ENCODE measurements at places on chromosomes 3 and 15. TPM values are rescaled to one million over a fixed set of nuclear protein-coding genes. Genes with fewer than 3 reads are reported as not detected.

GRCh38 chr3:84209474-84209873 lies 749.3 kb upstream of the CADM2 start:
- H3K36me3 ChIP-seq: no peaks in the 10 kb centered on the region
- no peaks in the 10 kb centered on the region for H3K4me1 ChIP-seq
- no peak for DNase-seq

DNA sequence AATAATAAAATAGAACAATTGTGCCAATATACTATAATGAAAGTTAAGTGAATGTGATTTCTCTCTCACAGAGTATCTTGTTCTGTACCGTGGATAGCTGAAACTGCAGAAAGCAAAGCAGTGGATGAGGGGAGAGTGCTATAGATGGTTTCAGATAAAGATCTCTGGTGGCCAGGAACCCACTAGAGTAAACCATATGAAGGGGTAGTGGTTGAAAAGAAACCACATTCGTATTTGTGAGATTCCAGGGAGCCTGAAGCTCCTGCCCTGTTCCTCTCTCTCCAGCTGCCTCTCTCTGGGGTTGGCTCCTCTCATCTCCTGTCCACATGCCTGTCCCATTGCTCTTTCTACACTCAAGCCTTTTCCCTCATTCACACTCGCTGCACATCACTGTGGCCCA lies 8.9 kb downstream of the ABHD17C start:
- DNase-seq: no peak
- peaks cover 3% of the 10 kb centered on the region for H3K4me1 ChIP-seq
- no peak overlapping the region for H3K27ac ChIP-seq
- peaks cover 31% of the 10 kb centered on the region for H3K27me3 ChIP-seq
- no peak overlapping the region for H3K4me3 ChIP-seq

DNA sequence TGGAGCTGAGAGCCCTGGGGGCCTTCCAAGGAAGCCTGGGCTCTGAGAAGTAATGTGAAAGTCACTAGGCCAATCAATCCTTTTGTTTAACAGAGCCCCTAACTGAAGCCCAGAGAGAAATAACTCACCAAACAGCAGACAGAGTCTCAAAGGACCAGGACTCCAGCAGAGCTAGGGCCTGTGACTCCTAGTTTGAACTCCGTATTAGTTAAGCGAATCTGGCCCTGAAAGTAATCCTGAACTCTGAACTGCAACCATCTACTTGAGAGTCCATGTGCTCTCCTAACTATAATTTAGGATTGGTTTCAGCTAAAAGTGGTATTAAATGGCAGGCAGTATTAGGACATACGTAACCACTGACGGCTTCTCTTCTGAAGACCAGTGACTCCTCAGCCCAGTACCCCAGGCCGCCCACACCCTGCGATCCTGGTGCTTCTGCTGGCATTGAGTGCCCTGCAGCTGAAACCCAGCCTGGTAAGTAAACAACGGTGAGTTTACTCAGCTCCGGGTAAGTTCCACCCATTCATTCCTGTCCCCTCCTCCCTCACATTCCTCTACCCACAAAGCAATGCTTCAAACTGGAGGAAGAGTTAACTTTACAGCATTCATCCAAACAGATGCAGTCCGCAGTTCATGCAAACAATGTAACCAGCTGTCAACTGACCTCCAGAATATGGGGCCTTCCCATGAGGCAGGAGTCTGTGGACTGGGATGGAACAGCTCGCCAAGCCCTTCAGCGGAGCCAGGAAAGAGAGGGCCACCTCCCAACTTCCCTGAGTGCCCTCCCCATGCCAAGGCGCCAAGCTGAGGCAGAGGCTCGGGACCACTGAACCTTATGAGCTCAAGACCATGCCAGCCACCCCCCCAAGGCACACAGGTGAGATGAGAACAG lies 7.3 kb downstream of the MYO5C start:
- no peak overlapping the region for H3K27ac ChIP-seq
- peaks cover 18% of the 10 kb centered on the region for H3K27me3 ChIP-seq
- no peaks in the 10 kb centered on the region for H3K36me3 ChIP-seq
- peaks cover 21% of the 10 kb centered on the region for H3K4me1 ChIP-seq

DNA sequence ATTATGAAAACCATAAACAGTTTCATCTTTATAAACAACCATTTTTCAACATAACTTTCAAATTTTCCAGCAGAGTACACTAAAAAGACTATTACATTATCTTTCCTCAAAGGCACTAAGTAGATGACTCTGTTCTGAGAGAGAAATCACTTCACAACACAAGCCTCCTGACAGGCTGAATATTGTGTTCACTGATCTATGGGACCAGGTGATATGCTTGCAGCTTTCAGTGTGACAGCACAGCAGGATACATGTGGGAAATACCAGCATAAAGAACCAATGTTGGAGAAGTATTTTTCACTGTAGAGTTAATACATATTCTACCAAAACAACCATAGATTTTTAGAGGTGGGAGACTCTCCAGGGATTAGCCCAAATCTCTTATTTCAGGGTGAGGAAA lies 350.6 kb downstream of the PLCL2 start:
- no peaks in the 10 kb centered on the region for H3K27me3 ChIP-seq
- no peak overlapping the region for H3K27ac ChIP-seq
- peaks cover 18% of the 10 kb centered on the region for H3K4me1 ChIP-seq
- H3K4me3 ChIP-seq: no peak overlapping the region
- no peak for DNase-seq
- H3K36me3 ChIP-seq: peaks cover 1% of the 10 kb centered on the region

DNA sequence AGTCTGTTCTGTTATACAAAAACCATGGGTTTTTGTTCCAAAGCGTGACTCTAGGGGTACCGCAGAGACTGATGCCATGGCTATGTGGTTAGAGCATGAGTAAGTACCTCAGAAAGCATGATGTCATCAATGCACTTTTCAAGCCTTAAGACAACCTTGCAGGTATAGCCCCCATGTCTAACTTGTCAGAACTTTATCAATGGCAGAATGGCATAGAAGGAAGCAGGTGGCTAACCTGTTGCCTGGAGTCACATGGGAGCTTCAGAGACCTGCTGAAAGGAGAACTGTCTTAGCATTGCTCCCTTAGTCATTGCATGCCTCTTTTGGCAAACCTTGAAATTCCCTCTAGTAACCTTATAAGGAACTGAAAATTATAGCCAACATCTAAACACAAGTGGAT lies 52.5 kb downstream of the EOMES start:
- no peaks in the 10 kb centered on the region for H3K36me3 ChIP-seq
- peak; percentile 50 for DNase-seq
- H3K4me1 ChIP-seq: peaks cover 23% of the 10 kb centered on the region
- H3K27ac ChIP-seq: no peak overlapping the region
- H3K4me3 ChIP-seq: no peak overlapping the region
- H3K27me3 ChIP-seq: no peaks in the 10 kb centered on the region

Gene SLC12A1
- not detected for total RNA-seq
